GM23338 (cell line): ENCODE measurements at places on chromosomes 3 and 15. TPM values are rescaled to one million over a fixed set of nuclear protein-coding genes. Genes with fewer than 3 reads are reported as not detected.

Gene SERINC4
- polyA plus RNA-seq, result not detected in 2 replicates

Gene OR5K2
- not detected in 2 replicates for polyA plus RNA-seq

Gene CCR2
- polyA plus RNA-seq, result not detected in 2 replicates

Gene CACNA2D2
- polyA plus RNA-seq, result 4.7 and 5.4 TPM in 2 replicates

Gene IMPG2
- 0.03 TPM in 1 of 2 replicates, not detected in the other for polyA plus RNA-seq

Gene LRRIQ4
- 0.29 TPM in 1 of 2 replicates, not detected in the other for polyA plus RNA-seq

Gene CX3CR1
- polyA plus RNA-seq, result 0.42 TPM in 1 of 2 replicates, not detected in the other

Gene HRH1
- polyA plus RNA-seq, result not detected in 2 replicates

Gene SGO1
- 95.0 and 128 TPM in 2 replicates for polyA plus RNA-seq

Gene DGKG
- polyA plus RNA-seq, result 0.17 and 0.31 TPM in 2 replicates

Gene SAMMSON
- not detected in 2 replicates for polyA plus RNA-seq

Gene MESP1
- polyA plus RNA-seq, result 0.91 TPM in 1 of 2 replicates, not detected in the other

Gene AGBL1
- not detected in 2 replicates for polyA plus RNA-seq

Gene DALRD3
- polyA plus RNA-seq, result 31.0 and 31.3 TPM in 2 replicates

Gene CCRL2
- not detected in 2 replicates for polyA plus RNA-seq

Gene RGMA
- polyA plus RNA-seq, result 36.5 and 36.6 TPM in 2 replicates

Gene GOLGA8A
- 4.1 and 5.0 TPM in 2 replicates for polyA plus RNA-seq

Gene RAMAC
- polyA plus RNA-seq, result 50.7 and 58.6 TPM in 2 replicates

Gene GPX1
- polyA plus RNA-seq, result 394 and 404 TPM in 2 replicates

Gene SEMA4B
- polyA plus RNA-seq, result 16.7 and 19.5 TPM in 2 replicates

Gene IFT122
- polyA plus RNA-seq, result 10.2 and 10.9 TPM in 2 replicates

Gene ZCWPW2
- 0.55 and 0.78 TPM in 2 replicates for polyA plus RNA-seq

Gene SENP8
- 2.8 and 3.1 TPM in 2 replicates for polyA plus RNA-seq

Gene SH2D7
- 0.31 and 0.33 TPM in 2 replicates for polyA plus RNA-seq

Gene VGLL3
- polyA plus RNA-seq, result 1.4 TPM in 2 replicates

Gene ZKSCAN7
- polyA plus RNA-seq, result 4.4 and 4.7 TPM in 2 replicates

Gene SCAANT1
- polyA plus RNA-seq, result 1.2 TPM in 1 of 2 replicates, not detected in the other
